K562 (cell line): ENCODE measurements at places on chromosomes 6 and 20. TPM values are rescaled to one million over a fixed set of nuclear protein-coding genes. Genes with fewer than 3 reads are reported as not detected.

DNA sequence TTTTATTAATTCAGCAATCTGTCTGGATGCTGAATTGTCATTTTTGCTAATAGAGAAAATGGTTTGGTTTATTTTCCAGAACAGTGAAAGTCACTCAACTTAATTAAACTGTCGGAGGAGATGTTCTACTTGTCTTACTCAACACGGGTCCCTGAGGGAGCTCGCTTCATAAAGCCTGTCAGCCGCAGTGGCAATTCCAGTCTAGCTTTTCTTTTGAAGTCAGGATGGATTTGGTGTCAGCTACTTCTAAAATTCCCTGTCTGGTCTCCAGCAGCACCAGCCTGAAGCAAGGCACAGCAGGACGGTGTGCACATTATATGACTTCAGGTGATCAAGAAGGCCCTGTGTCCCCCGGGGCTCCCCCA lies 261.5 kb downstream of the SLC24A3 start:
- H3K27ac ChIP-seq: no peak overlapping the region
- H3K4me3 ChIP-seq: no peak overlapping the region
- DNase-seq: no peak
- H3K36me3 ChIP-seq: no peaks in the 10 kb centered on the region

DNA sequence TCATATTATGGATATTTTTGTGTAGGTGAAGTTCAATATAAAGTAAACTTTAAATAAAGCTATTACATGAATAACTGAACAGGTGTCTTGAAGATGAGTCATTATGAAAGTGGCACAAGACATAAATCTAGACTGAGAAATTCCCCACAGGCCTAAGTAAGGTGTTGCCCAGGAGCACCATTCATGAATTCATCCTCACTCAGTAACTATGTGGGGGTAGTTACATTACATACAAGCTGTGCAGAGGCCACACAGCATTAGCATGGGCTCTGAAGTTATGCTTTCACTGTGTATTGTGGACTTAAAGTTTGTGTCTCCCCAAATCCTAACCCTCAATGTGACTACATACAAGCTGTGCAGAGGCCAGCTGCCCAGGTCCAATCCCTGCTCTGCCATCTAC lies 65.9 kb downstream of the BCAS1 start:
- peaks cover 9% of the 10 kb centered on the region for H3K27me3 ChIP-seq
- H3K27ac ChIP-seq: no peak overlapping the region
- H3K36me3 ChIP-seq: no peaks in the 10 kb centered on the region
- H3K4me3 ChIP-seq: no peak overlapping the region

The THEMIS gene
- 0.07 and 0.09 TPM in 2 replicates for total RNA-seq

The BPIFB4 gene
- not detected in 2 replicates for total RNA-seq

- no peaks in the 10 kb centered on the region for H3K4me1 ChIP-seq
- H3K27me3 ChIP-seq: peaks cover 57% of the 10 kb centered on the region
- DNase-seq: no peak
- H3K36me3 ChIP-seq: no peaks in the 10 kb centered on the region
- H3K27ac ChIP-seq: no peak overlapping the region
- H3K4me3 ChIP-seq: no peak overlapping the region
Measured at GRCh38 chr20:61300709-61301108, 48.6 kb downstream of the CDH4 start.

The CAGE1 gene
- 0.11 and 0.33 TPM in 2 replicates for total RNA-seq

GRCh38 chr6:76779068-76779467 lies 684.2 kb downstream of the HTR1B start:
- no peaks in the 10 kb centered on the region for H3K36me3 ChIP-seq
- no peaks in the 10 kb centered on the region for H3K27me3 ChIP-seq
- no peak overlapping the region for H3K4me3 ChIP-seq

- no peaks in the 10 kb centered on the region for H3K36me3 ChIP-seq
- H3K4me1 ChIP-seq: no peaks in the 10 kb centered on the region
- no peak overlapping the region for H3K4me3 ChIP-seq
- no peak overlapping the region for H3K27ac ChIP-seq
- DNase-seq: peak; percentile 47
Measured at GRCh38 chr6:115838763-115839401, 221.8 kb downstream of the FRK start.

GRCh38 chr6:170279426-170279825 lies 11.5 kb downstream of the DLL1 start:
- DNase-seq: no peak
- no peak overlapping the region for H3K27ac ChIP-seq
- peaks cover 79% of the 10 kb centered on the region for H3K27me3 ChIP-seq
- no peaks in the 10 kb centered on the region for H3K4me1 ChIP-seq

GRCh38 chr6:34791164-34791700 lies 651 bp upstream of the BLTP3A start:
- H3K4me1 ChIP-seq: peaks cover 11% of the 10 kb centered on the region
- peak overlapping the region; percentile 95 for H3K27ac ChIP-seq
- H3K27me3 ChIP-seq: no peaks in the 10 kb centered on the region
- DNase-seq: peak; percentile 37
- peak overlapping the region; percentile 68 for H3K4me3 ChIP-seq

DNA sequence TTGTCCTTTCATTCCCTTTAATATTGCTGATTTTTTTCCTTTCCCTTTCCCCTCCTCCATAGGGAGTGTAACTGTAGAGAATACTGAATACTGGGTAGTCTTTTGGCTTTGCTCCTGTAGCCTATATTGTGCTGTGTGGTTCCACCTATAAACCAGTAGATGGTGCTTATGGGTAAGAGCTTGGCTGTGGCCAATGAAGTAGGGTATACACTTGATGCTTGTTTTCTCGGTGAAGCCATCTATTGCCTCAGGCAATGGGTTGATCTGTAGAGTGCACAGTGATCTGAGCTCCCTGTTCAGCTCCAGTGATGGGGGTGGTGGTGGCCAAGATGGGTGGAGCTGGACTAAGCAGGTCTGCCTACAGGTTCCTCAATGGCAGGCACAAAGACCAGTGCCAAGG lies 203.3 kb upstream of the IMPG1 start:
- no peaks in the 10 kb centered on the region for H3K36me3 ChIP-seq
- DNase-seq: no peak
- no peaks in the 10 kb centered on the region for H3K4me1 ChIP-seq
- H3K4me3 ChIP-seq: no peak overlapping the region
- no peak overlapping the region for H3K27ac ChIP-seq

DNA sequence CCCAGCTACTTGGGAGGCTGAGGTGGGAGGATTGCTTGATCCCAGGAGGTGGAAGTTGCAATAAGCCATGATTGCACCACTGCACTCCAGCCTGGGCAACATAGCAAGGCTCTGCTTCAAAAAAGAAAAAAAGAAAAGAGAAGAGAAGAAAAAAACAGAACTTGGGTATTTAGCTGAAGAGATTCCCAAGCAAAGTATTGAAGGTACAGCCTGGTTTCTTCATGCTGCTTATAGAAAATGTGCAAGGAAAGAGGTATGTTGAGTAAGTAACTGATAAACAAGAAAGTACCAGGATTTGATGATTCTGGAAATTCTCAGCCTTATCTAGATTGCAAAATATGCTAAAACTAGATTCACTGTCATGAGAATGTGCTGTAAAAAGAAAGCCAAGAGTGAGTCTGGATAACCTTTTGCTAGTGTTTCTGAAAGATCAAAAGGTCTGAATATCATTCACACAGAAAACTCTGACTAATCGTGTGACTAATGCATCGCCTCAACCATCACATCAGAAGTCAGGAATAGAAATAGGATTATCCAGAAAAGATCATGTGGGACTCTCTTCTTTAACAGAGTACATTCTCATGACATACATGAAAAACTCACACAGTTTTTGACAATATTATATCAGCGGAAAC lies 32.4 kb upstream of the NOP56 start:
- H3K27ac ChIP-seq: no peak overlapping the region
- H3K4me1 ChIP-seq: no peaks in the 10 kb centered on the region
- no peaks in the 10 kb centered on the region for H3K36me3 ChIP-seq
- no peak overlapping the region for H3K4me3 ChIP-seq

DNA sequence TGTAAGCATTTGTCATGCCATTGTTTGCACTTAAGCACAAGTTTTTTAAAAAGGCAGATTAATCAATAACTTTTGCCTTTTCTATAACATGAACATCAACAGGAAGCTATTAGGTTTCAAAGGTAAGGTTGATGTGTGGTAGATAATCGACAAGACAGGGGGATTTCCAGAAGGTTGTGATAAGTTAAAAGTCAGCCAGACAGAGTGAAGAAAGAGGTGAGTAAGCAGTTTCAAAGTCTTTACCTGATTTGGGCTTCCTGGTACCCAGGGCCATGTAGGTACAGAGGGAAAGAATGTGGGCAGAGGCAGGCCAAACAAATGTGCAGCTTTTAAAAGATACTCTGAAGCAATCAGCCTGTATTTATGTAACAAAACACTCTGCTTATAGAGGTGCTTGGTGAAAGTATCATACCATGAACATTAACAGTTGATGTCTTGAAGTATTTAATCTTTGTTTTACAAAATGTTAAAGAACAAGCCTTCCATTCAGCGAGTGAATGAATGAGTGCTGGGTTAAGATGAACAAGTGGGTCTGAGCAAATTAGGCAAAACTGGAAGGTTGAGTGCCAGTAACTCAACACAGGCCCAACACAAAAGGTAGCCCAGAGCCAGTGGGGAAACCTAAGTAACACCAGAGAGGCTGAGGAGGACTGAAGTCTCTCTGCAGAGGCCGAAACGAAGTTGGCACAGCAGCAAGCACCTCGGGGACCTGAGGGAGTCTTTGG lies 60.2 kb downstream of the LRRC1 start:
- no peak for DNase-seq
- H3K4me1 ChIP-seq: no peaks in the 10 kb centered on the region
- H3K27ac ChIP-seq: no peak overlapping the region
- H3K27me3 ChIP-seq: no peaks in the 10 kb centered on the region
- H3K36me3 ChIP-seq: no peaks in the 10 kb centered on the region

The TUBB2B gene
- total RNA-seq: 5.1 and 5.8 TPM in 2 replicates

- H3K36me3 ChIP-seq: no peaks in the 10 kb centered on the region
- H3K27ac ChIP-seq: no peak overlapping the region
- no peaks in the 10 kb centered on the region for H3K27me3 ChIP-seq
- DNase-seq: no peak
- no peaks in the 10 kb centered on the region for H3K4me1 ChIP-seq
- no peak overlapping the region for H3K4me3 ChIP-seq
Measured at GRCh38 chr6:3987053-3987452, 91.9 kb downstream of the FAM217A start.

DNA sequence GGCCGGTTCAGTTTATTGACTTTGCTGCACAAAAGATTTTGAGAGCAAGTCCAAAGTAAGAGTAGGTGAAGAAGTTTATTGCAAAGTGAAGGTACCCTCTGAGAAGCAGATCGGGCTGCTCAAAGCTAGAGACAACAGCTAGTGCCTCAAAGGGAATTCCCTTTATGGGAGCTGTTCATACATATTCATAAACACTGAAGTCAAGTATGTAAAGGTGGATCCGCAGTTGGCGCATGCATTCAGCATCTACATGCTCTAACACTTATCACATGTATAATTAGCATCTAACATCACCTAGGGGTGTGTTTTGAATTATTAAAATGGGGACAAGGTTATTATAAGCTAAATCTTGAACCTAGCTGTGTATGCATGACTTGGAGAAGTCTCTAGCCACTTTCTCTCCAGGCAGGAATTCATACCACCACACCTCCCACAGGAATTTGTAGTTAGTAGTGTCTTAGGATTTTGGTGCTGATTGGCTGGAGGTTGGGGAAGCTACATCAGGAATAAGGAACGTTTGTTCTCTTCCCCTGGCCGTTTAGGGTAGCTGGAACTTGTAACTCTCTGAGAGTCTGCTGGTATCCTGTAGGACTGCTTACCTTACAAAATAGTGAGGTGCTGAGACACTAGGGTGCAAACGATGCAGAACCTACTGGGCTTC lies 1633.9 kb downstream of the GRIK2 start:
- H3K4me3 ChIP-seq: no peak overlapping the region
- H3K36me3 ChIP-seq: no peaks in the 10 kb centered on the region
- no peaks in the 10 kb centered on the region for H3K27me3 ChIP-seq
- H3K4me1 ChIP-seq: no peaks in the 10 kb centered on the region

GRCh38 chr6:12403201-12403826 lies 113.2 kb downstream of the EDN1 start:
- no peak overlapping the region for H3K27ac ChIP-seq
- no peaks in the 10 kb centered on the region for H3K27me3 ChIP-seq
- H3K36me3 ChIP-seq: no peaks in the 10 kb centered on the region
- H3K4me3 ChIP-seq: no peak overlapping the region
- H3K4me1 ChIP-seq: no peaks in the 10 kb centered on the region
- no peak for DNase-seq
